CD4-positive, alpha-beta T cell treated with Interleukin-4 for 1 hour (primary cell): ENCODE measurements at places on chromosomes 2 and 18.

DNA sequence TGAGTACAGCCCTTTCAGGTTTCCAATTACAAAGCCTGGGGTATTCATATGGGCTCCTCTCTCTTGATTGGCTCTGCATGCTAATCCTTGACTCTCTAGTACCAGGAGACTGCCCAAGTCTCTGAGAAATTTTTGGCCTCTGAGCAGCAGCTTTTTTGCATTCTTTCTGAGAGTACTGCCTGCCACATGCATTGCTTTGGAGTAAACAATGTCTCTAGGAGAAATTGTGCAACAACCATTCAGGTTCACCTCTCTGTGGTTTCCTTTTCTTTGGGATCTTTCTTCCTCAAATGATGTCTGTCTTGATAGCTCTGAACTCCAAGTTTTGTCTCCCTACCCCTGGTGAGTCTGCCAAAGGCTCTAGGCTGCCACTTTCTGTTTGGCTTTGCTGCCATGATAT is 115.8 kb upstream of the SETBP1 start:
- DNase-seq, result no peak

- DNase-seq, result no peak
These were observed 617.1 kb upstream of the GYPC start for GRCh38 chr2:126038861-126039260.

- no peak for DNase-seq
These were observed 188.8 kb downstream of the CAMKMT start for GRCh38 chr2:44550561-44550960.

DNA sequence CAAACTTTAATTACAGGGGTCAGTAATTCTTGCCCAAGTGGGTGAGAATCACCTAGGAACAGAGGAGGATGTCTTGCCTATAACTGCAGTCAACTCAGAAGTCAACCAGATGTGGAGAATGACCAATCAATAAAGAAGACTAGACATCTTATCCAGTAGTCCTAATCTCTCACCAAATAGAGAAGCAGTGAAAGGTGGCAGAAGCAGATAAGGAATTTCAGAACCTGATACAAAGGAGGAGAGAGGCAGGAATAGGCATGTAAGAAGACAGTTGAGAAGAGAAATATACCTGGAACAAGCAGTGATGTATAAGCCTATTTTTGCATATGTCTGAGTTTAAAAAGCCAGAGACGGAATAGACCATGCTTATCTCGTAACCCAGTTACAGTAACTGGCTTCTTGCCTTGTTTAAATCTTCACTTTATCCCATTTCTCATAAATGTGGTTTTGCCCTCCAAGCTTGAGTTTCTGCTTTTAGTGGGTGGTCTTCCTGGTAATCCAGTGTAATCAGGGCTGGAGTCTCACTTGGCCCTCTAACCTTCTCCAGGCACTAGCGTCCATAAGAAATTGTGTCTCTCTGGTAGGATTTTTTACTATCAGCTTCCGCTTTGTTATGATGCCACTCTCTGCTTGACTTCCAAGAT is 401.0 kb downstream of the SUCLG1 start:
- no peak for DNase-seq

DNA sequence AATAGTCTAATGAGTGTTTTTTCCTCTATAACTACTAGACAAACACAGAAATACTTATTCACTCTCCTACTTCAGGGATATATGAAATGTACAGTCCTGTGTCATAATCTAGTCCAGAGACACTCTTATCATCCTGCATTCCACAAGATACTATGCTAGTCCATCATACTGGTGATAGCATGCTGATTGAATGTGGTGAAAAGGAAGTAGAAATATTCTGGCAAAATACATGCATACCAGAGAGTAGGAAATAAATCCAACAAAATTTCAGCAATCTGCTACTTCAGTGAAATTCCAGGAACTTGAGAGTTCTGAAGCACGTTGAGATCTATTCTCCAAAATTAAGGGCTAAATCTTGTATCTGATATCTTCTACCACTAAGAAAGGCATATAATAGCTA is 353.9 kb downstream of the PID1 start:
- no peak for DNase-seq

DNA sequence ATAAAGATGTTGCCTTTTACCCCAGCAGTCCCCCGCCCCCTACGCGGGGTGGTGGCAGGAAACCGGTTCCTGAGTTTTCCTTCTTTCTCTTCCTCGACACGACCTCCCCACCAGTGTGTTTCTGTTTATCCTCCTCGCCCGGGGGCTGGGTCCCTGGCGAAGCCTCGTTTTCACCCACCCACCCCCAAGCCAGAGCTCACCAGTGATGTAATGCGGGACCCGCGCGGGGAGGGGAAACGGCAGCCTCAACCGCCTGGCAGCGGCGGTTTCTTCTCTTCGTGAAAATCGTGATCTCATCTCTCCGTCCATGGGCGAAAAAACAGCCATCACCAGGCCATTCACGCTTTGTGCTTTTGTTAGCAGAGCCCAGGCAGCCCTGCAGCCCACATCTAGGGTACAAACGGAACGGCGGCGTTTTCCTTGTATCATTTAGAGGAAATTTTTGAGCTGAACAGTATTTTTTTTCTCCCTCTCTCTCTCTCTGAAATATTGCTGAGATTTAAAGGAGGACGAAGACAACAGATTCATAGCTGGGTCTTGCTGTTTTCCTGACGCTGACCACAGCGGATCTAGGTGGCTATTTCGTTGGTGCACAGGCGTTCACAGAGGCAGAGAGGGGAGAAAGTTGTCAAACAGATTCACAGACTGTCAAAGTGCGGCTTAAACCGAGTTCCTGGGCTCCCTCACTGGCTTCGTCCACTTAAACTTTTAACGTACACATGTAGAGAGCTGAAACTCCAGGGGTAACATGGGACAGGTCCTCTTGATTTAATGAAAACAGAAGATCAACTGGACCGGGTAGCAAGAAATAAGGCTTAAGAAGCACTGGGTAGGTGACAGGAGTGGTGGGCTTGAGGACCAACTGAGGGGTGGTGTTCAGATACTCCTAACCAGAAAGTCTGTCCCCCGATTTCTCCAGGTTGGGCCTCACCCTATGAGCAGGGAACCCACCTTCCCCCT is 21.9 kb upstream of the PAX3 start:
- DNase-seq, result no peak

DNA sequence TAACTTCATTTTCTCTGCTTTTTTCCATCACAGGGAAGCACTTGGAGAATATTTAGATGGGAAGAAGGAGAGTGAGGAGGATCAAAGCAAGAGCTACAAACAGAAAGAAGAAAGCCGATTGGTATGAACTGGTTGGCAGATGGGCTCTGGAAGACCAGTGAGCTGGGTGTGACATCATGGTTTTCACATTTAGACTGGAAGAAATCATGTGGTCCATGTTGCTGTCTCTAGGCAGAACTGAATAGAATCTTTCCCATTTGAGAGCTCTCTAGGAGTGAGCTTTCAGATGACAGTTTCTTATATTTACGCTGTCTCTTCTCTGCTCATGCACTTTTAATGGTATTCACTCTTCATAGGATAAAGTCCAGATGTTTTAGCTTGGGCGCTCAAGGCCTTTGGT is 12.6 kb downstream of the DRC1 start:
- DNase-seq, result no peak

- DNase-seq, result no peak
These were observed 55.6 kb downstream of the FAM168B start for GRCh38 chr2:131037398-131038257.

GRCh38 chr2:136985044-136985443 is 219.7 kb downstream of the THSD7B start:
- DNase-seq, result no peak

DNA sequence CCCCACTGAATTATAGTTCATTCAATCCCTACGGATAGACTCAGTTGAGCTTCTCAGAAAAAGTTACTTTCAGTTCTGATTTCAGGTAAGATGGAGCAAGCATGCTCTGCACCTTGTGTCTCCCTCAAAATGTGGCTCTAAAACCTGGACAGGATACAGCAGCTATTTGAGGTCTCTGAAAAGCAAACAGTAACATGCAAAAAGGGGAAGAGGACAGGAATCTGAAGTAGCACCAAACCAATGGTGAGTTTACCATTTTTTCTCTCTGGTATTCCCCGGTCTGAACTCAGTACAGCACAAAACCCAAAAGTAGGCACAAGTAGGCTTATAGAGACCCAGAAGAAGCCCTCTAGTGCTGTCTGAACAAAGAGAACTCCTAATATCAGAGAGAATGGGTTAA is 34.1 kb downstream of the LANCL1 start:
- DNase-seq, result no peak

DNA sequence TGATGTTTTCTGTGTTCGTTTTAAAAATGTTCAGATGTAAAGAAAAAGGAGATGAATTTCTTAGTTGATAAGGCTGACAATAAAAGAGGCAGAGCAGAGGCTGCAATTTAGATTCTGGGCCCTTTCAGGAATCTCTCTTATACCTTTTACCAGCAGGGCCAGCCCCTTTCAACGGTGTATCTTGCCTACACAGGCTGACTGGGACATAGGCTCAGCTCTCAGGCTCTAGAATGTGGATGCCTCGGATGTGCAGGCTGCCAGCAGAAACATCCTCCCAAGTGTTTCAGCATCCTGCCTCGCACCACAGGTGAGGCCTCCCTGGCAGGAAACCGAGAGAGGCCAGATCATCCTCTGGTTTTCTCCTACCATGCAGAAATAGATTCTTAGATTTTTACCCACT is 3.4 kb downstream of the C2orf80 start:
- no peak for DNase-seq

GRCh38 chr2:81437456-81438000 is 1133.0 kb upstream of the LRRTM1 start:
- DNase-seq, result no peak

DNA sequence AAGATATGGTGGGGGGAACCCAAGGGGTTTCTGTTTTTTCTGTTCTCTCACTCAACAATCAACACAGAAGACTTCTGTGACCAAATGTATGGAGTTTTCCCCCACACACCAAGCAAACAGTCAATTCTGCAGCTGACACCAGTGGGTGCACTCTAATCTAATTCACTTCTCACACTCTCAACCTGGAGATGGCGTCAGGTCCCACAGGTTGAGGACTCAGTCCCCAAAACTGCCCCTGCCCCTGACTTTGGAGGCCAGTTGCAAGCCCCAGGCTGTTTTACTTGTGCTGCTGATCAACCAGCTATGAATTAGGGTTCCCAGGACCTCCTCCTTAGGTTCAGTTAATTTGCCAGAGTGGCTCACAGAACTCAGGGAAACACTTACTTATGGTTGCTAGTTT is 6.2 kb downstream of the RNU2-63P start:
- no peak for DNase-seq

DNA sequence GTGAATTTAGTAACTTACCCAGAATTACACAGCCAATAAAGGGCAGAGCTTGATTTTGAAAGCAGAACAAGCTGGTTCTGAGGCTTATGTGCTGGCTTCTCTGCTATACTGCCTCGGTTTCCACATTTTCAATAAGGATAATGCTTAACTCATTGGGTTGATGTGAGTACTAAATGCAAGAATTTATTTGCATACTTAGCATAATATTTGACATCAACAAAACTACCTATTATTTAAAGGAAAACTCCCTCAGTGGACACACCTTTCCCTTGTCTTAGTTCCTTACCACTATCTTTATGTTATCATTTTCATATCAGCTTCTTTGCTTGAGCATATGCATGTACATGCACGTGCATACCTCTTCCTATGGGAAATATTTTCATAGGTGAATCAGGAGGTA is 3.0 kb upstream of the TGFA start:
- DNase-seq, result no peak

DNA sequence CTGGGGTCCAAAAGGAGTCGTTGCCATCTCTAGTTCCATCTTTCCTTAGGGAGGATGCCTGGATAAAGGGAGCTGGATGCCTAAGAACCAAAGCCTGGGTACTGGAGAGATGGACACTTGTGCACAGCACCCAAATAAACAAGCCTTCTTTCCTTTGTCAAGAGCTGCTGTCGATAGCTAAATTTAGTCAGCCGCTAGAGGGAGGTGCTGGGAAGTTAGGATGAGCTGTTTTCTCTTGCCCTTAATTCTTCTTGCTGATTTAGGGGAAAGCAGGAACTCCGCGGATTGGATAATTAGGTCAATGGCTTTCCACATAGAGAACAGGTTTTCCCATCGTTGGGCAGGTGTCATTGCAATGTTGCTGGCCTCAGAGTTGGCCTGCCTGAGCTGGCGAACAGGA is 30.9 kb upstream of the SERPINB12 start:
- no peak for DNase-seq

DNA sequence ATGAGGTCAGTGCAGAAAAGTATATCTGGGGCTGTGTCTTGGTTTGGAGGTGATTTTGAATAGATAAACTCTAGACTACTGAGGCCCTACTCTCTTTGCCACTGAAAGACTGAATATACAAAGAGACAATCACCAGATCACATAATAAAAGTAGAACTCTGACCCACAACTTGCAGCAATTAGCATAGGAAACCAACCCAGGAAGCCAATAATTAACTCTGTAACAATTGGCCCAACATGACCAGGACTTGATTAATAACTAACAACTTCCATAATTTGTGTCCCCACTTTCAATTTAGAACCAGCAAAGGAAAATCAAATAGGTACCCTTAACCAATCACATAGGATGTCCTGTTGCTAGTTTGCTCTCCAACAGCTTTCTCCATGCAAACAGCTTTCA is 1104.9 kb upstream of the CELF4 start:
- no peak for DNase-seq

GRCh38 chr2:15472133-15472532 is 89.0 kb downstream of the NBAS start:
- no peak for DNase-seq

DNA sequence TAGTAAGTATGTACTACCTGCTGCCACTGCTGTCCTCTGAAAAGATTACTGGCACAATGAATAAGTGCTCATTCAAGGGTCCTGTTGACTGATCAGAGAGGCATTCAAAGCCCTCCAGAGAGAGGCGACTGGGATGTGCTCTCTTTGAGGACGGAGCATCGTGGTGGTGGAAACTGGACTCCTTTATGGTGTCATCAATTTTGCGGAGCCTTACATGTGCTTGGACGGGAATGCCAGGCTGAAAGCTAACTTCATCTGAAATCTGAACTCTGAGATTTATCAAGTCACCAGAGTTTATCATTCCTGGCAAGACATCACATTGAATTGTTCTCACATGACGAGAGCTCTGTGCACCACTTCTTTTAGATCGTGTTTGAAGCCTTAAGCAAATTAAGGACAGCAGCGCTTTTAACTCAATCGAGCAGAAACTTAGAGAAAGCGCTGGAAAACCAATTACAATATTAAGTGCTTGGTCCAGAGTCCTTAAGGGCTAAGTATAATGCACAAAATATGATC is 138.3 kb downstream of the NCK2 start:
- DNase-seq, result no peak

DNA sequence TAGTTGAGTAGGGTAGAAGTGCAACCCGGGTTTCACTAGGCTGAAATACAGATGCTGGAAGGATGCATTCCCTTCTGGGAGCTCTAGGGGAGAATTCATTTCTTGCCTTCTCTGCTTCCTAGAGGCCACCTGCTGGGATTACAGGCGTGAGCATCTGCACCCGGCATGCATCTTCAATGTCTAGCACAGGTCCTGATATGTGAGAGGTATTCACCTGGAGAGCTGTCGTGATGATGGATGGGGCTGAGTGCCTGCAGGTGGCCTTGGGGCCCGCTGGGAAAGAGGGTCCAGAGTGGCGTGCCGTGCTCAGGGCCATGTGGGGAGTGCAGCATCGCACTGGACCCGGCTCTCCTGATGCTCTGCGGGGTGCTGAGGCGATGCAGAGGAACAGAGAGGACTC is 6.6 kb upstream of the NTSR2 start:
- no peak for DNase-seq

GRCh38 chr2:10717628-10718027 is 3.8 kb upstream of the ATP6V1C2 start:
- no peak for DNase-seq
